Glomerular endothelial cell (primary cell): ENCODE measurements at places on chromosomes 1 and 21. TPM values are rescaled to one million over a fixed set of nuclear protein-coding genes. Genes with fewer than 3 reads are reported as not detected.

Gene C1orf167
- total RNA-seq, result not detected in 2 replicates

GRCh38 chr1:21667348-21668231, 1.6 kb downstream of the RAP1GAP start:
- no peak for DNase-seq

- DNase-seq, result no peak
Observed at GRCh38 chr1:55473661-55474060, 258.5 kb upstream of the USP24 start.

DNA sequence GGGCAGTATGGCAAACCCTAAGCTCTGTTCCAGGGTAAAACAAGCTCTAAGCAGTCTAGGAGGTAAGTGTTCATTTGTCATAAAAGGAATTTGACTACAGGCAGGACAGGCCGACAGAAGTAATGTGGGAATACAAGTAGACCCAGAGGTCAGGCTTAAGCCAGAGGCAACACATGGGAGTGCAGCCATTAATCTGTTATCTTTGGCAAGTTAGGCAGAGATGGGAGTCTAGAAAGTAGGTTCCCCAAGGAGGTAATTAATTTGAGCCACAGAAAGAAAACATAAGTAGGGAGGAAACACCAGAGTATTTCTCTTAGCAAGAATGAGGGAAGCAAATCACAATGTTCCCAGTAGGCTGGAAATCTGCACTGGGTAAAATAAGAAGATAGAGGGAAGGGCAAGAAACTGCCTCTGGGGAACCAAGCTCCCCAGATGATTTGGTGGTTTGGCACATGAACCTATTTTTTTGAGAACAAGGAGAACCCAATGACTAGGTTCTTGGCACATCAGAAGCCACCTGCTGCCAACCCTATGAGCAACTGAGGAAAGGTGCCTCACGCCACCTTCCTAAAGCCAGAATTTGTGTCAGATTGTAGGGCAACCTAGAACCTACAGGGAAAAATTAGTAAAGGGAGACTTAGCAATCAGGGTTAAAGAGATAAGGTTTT, 636.4 kb upstream of the PLXNA2 start:
- no peak for DNase-seq

GRCh38 chr1:175307160-175307559, 114.6 kb upstream of the KIAA0040 start:
- DNase-seq, result no peak

- no peak for DNase-seq
Observed at GRCh38 chr21:42038826-42039425, 28.8 kb upstream of the ZBTB21 start.

DNA sequence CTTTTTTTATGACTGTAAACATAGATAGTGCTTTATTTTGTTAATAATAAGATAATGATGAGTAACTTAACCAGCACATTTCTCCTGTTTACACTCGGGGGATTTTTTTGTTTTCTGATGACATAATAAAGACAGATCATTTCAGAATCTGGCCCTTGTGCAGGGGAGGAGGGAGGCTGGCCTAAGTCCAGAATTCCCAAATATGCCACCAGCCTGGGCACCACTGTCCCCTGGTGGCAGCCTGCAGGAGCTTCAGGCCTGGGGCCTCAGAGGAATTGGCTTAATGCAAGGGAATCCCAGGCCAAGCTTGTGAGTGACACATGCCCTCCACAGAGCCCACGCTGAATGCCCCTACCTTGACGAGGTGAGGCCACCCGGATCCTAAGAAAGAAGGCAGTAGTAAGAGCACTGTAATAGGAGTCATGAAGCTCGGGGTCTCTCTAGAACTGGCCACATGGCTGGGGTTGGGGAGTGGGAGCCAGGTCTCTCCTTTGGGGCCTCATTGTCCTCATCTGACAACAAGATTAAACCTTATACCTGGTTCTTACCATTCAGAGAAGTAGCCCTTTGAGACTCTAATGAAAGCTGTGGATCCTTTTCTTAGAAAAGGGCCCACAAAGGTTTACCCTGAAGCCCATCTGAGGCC, 24.1 kb downstream of the ETNK2 start:
- DNase-seq, result no peak

DNA sequence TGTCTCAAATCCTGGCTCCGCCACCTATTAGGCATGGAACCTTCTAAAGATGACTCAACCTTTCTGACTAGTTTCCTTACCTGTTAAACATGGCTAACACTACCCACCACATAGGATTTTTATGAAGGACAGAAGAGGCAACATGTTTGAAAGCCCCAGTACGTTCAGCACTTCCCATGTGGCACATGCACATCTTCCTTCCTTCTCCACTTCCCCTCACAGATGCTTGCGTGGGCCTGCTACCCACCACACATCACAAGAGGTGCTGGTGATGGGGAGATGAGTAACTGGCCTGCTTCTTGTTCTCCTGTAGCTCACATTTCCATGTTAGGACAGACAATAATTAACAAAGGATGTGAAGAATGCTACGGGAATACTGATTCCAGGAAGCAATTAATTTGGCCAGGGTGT, 7.1 kb downstream of the ZBTB21 start:
- no peak for DNase-seq

- DNase-seq, result no peak
Observed at GRCh38 chr1:204102029-204102611, 29.2 kb downstream of the SOX13 start.

DNA sequence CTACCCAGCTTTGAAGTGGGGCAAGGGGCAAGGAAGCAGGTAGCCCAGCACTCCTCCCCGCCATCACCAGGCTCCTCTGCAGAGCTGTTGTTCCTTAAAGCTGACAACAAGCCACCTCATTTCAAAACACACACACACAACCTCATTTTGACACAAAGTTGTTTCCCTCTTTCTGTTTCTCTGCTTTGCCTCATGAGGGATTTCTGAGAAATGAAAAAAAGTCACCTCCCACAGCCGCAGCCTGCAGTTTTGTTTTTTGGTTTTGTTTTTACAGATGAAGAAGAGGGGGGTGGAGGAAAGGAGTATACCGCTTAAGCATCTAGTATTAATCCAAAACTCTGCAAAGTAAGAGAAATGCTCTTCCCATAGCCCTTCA, 12.1 kb downstream of the MCL1 start:
- no peak for DNase-seq
